ENCODE measurements at places on chromosomes 3 and 15. TPM values are rescaled to one million over a fixed set of nuclear protein-coding genes. Genes with fewer than 3 reads are reported as not detected.

DNA sequence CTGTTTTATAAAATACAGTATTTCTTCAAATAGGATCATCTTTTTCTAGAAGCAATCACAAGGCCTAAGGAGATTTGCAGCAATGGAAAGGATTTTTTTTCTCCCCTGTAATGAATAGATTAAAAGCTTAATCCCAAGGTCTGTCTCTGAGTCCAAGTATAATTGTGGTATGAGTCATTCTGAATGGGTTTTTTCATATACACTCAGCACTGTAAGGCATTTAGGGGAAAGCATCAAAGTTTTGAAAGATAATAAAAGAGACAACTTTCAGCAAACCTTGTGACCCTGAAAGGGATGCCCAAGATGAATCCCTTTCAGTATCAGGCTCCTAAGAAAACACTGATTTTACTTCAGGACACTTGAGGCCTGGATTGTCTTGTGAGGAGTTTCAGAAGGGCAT, 23.3 kb upstream of the LARS2 start:
- DNase-seq: no peak

DNA sequence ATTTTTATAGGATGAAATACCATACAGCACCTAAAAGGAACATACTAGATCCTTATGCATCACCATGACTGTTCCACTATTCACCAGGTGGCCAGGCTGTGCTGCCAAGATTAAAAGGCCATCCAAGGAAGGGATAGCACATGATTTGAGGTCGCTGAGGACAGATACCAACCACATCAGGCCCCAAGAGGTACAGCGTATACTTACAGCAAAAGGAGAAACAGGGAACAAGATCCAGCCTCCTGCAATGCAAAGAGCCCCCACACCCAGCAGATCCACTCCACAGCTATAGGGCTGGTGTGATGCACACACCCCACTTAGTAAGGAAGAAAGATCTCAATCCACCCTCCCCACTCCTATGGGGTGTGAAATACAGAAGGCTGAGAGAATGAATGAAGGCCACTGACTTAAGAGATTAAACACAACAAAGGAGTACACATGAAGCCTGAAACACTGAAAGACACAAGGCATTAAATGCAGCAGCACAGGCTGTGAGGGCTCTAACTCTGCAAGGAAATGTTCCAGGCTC, 32.0 kb upstream of the ZNF445 start:
- no peak for DNase-seq

Gene MST1R
- 1.0 TPM for total RNA-seq

- DNase-seq: no peak
These were observed 10.6 kb upstream of the SLC25A36 start for GRCh38 chr3:140931016-140931454.

GRCh38 chr3:191455257-191455952, 5.6 kb upstream of the PYDC2 start:
- no peak for DNase-seq

Gene CCR9
- total RNA-seq: not detected

DNA sequence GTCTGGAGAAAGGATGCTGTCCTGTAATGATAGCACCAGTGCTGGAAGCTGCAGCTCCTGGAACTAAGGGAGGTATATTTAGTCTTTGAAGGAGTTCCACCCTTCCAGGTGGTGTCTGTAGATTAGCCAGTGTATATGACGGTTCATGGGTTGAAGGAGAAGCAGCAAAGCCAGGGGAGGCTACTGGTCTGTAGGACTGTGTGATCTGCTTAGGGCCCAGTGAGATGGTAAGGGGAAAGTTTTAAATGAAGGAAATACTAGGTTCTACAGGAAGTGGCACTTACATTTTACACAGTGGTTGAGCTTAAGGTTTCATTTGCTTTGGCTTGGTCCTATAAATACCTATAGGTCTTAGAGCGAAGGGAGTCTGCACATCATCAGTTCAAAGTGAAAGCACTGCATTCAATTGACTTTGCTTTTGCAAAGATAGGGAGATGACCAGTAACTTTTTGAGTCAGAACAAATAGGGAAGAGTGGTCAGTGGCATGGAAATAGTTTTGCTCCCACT, 5.6 kb downstream of the SLC25A38 start:
- no peak for DNase-seq

Gene MKRN2
- total RNA-seq: 45.8 TPM

DNA sequence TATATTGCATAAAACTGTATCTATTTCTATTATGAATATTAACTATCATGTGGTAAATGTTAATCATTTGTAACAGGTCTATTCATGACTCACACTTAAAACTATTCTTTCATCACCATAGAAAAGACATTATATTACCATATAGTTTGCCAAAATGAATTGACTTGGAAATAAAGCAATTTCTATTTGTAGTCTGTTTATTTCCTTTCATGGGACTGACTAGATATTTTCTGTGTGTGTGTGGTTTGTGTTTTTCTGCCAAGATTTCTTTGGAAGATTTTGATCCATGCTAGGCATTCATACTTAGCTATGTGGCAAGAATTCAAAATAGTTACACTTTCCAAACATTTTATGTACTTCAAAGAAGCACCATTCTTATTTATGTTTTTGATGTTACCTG, 522.5 kb upstream of the AGTR1 start:
- no peak for DNase-seq

DNA sequence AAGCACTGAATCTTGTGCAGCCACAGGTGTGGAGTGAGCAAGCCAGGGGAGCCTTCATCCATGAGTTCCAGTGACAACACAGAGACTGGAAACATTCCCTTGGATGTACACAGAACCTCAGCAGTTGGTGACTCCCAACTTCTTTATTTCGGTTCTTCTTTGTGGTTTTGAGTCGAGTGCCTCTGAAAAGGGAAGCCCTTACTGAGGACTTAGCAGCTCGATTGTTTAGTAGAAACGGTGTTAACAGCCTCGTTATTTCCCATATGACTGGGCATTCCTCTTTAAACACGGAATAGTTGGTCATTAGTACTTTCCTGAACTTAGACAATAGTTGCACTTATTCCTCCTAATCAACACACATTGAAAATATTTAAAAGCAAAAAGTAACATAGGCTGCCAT, 7.7 kb downstream of the SLCO3A1 start:
- DNase-seq: no peak

GRCh38 chr3:9022305-9023225, 59.3 kb upstream of the RAD18 start:
- DNase-seq: no peak

- DNase-seq: no peak
These were observed 401.9 kb upstream of the CNTN4 start for GRCh38 chr3:1696669-1697275.

GRCh38 chr15:40806672-40807027, 239 bp upstream of the ZFYVE19 start:
- no peak for DNase-seq

DNA sequence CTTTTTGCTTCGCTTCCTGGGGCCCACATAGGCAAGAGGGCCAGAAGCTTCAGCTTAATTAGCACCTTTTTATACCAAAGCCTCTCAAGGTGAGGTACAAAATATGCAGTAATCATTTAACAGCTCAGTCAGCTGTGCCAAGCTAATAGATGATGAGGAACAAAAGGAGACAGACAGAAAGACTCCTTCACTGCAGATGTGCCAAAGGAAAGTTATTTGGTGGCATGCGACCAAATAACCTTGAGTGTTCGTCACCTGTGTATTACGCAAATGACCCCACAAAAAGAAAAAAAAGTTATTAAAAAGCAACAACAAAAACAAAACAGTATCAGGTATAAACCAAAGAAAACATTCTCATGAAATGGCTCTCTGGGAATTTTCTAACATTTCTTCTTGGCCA, 325.8 kb upstream of the IGF1R start:
- no peak for DNase-seq

Gene PLSCR5
- total RNA-seq: not detected

Gene ITPKA
- total RNA-seq: 1.5 TPM

Gene GOLGA6B
- total RNA-seq: not detected

DNA sequence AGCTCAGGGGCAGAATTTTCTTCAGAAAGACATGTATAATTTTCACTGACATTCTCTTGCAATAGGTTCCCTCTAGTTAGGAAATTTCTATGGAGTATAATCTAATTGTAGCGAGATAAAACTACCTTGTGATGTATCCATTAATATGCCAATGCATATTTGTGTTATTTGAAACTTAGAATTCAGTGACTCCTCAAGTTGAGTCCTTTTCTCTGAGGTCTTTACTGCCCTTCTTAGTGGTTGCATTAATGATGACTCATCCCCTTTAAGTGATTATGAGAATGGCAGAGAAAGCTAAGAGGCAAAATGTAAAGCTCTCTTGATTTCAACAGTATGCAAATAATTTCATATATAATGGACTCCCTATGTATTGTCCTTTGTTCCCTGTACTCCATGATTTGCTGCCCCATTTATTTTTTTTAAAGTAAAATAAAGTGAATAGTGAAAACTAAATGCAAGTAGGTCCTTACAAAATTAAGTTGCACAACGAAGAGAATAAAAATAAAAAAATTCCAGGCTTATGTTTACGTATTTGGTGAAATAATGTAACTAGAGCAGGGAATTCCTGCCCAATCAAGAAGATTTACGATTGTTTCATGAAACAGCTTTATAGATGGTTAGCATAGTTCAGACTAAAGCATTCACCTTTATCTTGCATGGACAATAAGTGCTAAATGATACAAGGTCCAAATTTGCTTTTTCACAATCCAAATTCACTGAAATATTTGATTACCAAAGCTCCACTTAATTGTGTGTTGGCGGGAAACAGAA, 78.1 kb downstream of the ZPLD1 start:
- DNase-seq: no peak

Gene ABI3BP
- 32.9 TPM for total RNA-seq

DNA sequence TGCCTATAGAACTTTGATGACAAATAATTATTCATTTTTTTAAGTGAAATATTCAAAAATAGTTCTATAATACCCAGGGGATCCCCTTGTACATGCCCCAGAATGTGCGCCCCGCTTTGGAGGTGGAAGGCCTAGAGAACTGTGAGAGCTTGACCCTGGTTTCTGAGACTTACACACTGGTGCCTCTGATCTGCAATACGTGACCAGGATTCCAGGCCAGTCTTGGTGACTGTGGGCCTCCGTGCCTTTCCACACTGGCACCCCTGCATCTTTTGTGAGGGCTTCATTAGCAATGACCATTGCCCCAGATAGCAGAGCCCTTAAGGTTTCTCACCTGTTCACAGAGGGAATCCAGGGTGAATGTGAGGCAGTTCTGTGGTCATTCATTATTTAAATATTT, 44.0 kb downstream of the CLSTN2 start:
- DNase-seq: no peak

Gene SLC51B
- total RNA-seq: not detected

Gene RHOA
- total RNA-seq: 229 TPM

Gene COPG1
- 99.5 TPM for total RNA-seq

- DNase-seq: no peak
These were observed 138.2 kb downstream of the PLD1 start for GRCh38 chr3:171672124-171672523.

Gene SUCNR1
- 0.54 TPM for total RNA-seq

Gene ATP8B4
- total RNA-seq: 1.2 TPM

GRCh38 chr3:124419303-124419702, 310.9 kb upstream of the UMPS start:
- DNase-seq: no peak

Measured in heart right ventricle (tissue), 16 donors.